Lower lobe of right lung (tissue), 2 donors: ENCODE measurements at places on chromosomes 2 and 18. TPM values are rescaled to one million over a fixed set of nuclear protein-coding genes. Genes with fewer than 3 reads are reported as not detected.

GPR45 gene
- total RNA-seq = not detected

CYTIP gene
- total RNA-seq = 40.5 TPM

CRYGD gene
- total RNA-seq = not detected

DNA sequence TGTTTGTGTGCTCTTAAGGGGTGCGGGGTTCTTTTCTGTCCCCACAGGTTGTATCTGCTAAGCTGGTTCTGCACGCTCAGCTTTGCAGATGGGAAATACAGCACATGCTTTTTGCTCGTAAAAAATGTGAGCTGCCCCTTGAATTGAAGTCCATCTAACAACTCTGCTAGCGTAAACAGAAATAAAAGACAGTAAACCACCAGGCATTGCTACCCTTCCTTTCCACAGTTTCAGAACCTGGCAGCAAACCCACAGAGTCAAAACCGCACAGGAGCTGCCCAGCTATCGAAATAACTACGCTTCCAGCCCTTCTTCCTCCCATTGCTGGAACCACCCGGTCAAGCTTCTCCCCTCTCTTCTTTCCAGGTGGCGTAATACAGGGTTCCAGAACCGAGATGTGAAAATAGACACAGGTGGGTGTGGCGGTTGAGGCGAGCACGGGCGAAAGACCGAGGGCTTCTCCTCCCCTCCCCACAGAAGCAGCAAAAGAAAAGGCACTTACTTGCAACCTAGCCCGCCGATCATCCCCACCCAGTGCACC is 479 bp downstream of the SCN9A start:
- no peak for DNase-seq
